Activated CD4-positive, alpha-beta T cell treated with anti-CD3 and anti-CD28 coated beads for 4 hours (primary cell): ENCODE measurements at places on chromosomes 6 and 20.
A peak's percentile ranks its signal among the peaks of the same experiment; 100 is the strongest.

GRCh38 chr6:44036196-44036595 lies 91.1 kb downstream of the MRPL14 start:
- DNase-seq: no peak

DNA sequence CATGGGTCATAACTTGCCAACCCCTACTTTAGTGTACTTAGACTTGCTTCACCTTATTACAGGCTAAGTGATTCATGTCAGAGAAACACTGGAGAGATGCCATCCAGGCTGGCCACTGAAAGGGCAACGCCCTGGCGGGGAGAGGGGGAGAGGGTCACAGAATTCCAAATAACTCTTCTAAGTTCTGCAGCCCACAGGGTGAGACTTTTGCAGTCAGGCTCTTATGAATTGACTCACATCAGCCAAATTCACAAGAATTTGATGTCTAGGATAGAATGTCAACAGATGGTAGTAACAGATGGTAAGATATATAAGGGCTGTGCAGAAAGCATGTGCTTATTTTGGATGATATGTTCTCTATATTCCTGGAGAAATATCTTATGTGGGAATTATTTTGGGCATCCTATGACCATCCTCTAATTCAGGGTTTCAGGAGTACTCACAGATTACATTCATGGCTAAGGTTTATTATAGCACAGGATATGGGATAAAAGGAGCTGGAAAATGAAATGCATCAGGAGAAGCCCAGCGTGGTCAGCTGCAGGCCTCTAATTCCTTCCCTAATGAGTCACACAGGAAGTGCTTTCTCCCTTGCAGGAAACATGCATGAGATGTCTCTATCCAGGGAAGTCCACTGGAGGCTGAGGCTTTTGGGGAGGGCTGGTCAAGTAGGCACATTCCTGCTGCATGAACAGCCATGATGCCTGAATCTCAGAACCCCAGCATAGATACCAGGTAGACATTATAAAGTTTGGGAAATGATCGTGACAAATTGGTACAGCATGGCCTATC lies 58.7 kb upstream of the RIN2 start:
- no peak for DNase-seq

DNA sequence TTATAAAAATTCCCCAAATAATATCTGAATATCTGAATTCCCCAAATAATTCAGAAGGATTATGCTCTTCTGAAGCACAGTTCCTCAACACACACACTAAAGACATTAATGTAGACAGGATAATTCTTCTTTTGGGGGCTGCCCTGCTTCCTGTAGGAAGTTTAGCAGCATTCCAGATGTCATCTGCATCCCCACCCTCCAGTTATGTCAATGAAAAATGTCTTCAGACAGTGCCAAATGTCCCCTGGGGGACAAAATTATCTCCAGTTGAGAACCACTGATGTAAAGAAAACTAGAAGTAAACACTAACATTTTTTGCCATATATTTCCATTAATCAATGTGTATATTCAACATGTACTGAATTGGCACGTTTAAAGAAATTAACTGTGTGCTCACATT lies 25.9 kb upstream of the NAA20 start:
- DNase-seq: no peak

- no peak for DNase-seq
Observed at GRCh38 chr6:154916857-154917256, 78.3 kb upstream of the TIAM2 start.

- DNase-seq: peak; percentile 36
Observed at GRCh38 chr6:139164001-139164400, 29.1 kb downstream of the HECA start.
